ENCODE measurements at places on chromosomes 6 and 20.

GRCh38 chr6:157271911-157272310, 51.4 kb downstream of the TMEM242 start:
- no peak for DNase-seq

DNA sequence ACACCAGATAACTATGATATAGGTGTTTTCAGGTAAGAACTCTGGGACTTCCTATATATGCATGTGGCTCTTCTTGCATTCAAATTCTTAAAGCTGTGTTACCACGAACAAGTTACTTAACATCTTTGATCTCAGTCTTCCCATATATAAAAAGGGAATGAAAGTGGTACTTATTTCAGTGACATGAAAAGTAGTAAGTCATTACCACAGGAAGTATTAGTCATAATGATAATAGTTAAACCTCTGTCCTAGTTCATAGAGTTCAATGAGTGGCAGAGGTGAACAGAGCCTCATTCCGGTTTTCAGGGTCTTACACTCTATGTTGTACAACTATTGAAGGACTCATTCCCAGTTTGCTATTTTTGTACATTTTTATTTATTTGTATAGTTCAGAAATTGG, 237.0 kb downstream of the NKAIN2 start:
- DNase-seq, result no peak

DNA sequence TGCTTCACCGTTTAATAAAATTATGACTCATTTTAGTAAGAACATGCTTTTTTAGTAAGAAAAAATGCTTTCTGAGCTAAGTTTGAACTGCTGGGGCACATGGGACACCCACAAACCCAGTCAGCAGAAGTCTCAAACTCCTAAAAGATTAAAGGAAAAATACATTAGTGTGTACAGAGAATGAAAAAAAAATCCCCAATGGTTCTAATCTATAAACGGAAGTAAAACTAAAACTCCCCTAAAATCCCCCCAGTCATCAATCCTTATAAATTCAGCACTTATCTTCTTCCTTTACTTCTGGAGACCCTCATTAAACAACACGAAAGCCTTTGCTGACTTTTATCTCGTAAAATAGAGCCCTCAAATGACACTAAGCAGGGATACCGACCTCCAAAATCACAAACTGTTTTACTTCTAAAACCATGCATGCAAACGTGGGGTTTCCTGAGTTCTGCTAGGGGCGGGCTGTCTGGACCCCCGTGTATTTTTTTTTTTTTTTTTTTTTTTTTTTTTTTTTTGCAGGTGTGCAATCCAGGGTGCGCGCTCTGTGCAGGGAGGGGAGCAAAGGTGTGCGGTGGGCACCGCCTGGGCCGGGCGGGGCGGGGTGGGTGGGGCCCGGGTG, 1.1 kb upstream of the MYB start:
- DNase-seq, result peak; percentile 26

DNA sequence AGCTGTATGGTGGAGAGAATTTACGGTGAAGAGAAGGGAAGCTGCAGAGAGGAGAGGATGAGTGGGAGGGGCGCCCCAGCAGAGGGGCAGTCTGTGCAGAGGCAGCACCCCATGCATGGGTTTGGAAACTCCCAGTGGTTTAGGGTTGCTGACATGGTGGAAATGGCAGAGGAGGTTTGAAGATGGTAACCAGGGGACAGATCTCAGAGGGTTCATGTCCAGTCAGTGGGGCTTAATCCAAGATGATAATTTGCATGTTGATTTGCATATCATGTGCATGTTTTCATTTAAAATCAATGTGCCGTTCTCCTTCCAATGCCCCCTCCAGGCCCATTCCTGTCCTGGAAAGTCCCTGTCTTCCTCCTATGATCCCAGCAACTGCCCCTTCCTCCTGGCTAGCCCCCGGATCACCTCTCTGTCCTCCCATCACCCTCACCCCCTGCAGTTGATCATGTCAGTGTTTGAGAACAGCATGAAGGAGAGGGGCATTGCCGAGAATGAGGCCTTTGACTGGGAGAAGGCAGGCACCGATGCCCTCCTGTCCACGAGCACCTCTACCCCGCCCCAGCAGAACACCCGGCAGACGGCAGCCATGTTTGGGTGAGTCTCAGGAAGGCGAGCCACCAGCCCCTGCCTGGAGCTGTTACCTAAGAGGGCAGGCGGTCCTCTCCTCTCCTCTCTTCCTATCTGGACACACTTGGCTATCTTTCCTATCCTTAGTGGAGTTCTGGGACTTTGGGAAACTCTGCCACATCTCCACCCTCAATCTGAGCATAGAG, 14.3 kb downstream of the TTBK1 start:
- DNase-seq, result no peak

GRCh38 chr20:37726321-37726720, 32.5 kb downstream of the CTNNBL1 start:
- DNase-seq, result no peak

DNA sequence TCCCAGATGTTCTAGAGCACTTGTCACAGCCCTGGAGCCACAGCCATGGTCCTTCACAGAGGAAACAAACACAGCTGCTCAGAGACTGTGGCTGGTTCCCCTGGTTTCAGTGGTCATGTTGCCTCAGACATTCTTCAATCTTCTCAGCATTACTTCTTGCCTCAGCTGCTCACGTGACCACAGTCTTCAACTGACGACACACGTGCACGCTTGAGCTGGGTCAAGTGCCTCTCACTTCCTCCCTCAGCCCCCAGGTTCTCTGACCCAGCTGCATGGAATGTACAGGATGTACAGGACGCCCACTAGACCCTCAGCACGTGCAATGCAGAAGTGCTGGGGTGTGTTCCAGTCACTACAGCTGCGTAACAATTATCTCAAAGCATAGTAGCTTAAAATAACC, 159.8 kb upstream of the GGTLC1 start:
- no peak for DNase-seq

DNA sequence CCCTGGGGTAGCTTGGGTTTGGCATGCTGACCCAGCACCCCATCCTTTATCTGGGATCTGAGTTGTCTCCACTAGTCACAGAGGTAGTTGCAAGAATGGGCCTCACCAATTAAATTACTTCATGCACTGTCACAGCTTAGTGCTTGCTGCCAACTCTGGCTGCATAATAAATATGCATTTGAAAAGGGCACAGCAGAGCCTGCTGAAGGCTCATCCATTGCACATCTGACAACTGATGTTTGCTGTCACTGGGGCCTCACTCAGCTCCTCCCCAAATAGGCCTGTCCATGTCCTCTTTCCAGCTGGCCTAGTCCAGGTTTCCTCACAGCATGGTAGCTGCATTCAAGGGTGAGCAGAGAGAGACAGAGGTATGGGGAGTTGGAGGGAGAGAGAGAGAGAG, 13.3 kb upstream of the NXT1 start:
- DNase-seq, result no peak

GRCh38 chr20:1761116-1761515, 103.5 kb upstream of the SIRPG start:
- no peak for DNase-seq

- no peak for DNase-seq
These were observed 80.5 kb upstream of the SYNDIG1 start for GRCh38 chr20:24388828-24389380.

DNA sequence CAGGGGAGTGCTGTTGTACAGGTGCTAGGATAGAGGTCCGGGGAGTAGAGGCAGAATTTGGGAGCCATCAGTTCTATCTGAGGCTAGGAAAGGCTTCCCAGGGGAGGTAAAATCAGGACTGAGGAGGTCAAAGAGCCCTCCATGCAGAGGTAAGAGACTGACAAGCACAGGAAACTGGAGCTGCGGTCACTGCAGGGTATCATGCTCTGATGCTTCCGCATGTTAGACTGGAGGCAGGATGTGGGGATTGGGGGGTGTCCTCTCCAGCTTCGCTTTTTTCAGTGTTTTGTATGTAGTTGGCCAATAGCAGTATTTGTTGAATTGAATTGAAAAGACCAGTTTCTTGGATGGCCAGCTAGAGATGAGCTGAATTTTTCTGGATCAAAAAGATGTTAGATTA, 87.8 kb downstream of the SLC22A3 start:
- no peak for DNase-seq

GRCh38 chr6:159085396-159085895, 40.7 kb upstream of the TAGAP start:
- no peak for DNase-seq

- DNase-seq, result peak; percentile 52
These were observed 59.5 kb downstream of the TRIM38 start for GRCh38 chr6:26022132-26022472.

DNA sequence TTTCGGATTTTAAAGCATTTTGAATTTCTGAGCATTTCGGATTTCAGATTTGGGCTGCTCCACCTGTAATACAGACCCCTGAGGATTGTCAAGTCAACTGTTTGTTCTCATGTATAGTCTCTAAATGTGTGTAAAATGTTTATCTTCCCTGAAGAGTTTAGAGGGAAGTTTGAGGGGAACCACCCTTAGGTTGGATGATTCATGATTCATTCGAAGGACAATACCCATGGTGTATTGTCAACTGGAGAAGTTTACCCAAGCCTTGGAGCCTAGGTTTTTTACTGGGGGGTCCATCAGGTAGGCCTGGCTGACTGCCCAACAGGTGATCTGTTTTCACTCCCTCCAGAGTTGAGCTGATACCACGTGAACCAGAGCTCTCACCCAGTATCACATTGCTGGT, 18.9 kb downstream of the GSTA4 start:
- no peak for DNase-seq

- no peak for DNase-seq
These were observed 102.3 kb downstream of the SH3BGRL2 start for GRCh38 chr6:79733388-79733787.

DNA sequence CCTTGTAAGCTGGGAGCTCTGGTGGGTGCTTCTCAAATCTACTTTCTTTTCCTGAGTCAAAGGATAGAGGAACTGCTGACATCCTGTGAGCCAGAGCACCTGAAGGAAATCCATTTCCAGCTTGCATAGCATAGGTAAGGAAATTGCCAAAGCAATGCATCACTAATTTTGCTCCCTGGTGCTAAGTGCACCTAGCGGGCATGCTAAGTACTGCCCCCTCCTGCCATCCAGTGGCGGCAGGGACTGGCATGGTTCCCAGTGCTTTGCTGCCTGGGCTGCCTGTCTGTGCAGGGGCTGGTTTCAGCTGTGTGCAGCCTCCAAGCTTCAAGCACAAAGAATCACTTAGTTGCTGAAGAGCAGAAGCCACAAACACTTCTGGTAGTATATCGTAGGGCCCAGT, 63.9 kb downstream of the FARS2 start:
- no peak for DNase-seq

- DNase-seq, result no peak
These were observed at the start of gene FRK for GRCh38 chr6:116060572-116061283. Gene FRK (minus strand): TSS chr6:116060891. CDS start chr6:116060311, 580 bp downstream.

DNA sequence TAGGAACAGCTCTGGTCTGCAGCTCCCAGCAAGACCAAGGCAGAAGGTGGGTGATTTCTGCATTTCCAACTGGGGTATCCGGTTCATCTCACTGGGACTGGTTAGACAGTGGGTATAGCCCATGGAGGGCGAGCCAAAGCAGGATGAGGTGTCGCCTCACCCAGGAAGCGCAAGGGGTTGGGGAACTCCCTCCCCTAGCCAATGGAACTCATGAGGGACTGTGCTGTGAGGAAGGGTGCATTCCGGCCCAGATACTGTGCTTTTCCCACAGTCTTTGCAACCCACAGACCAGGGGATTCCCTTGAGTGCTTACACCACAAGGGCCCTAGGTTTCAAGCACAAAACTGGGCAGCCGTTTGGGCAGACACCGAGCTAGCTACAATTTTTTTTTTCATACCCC, 21.8 kb downstream of the HDDC2 start:
- DNase-seq, result no peak

GRCh38 chr20:47133809-47134456, 222.6 kb downstream of the ZMYND8 start:
- no peak for DNase-seq

- peak; percentile 17 for DNase-seq
These were observed 66.4 kb downstream of the LY86 start for GRCh38 chr6:6654599-6655575.

DNA sequence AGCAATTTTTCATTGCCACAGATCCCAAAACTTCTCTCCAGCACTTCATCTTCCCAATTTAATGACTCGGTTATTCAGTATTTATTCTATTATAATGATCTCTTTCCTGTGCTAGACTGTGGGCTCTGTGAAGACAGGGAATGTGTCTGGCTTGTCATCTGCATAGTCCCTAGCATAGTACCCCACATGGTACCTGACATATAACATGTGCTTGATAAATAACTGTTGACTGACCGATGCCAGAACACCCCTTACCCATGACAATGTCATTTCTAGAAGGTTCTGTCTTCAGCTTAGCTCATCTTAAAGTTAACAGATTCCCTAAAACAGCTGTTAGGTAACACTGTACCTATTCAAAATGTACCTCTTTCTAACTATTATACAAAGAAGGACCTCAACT, 3.6 kb downstream of the PXMP4 start:
- no peak for DNase-seq

GRCh38 chr6:163064397-163064796, 336.6 kb downstream of the PACRG start:
- DNase-seq, result no peak

DNA sequence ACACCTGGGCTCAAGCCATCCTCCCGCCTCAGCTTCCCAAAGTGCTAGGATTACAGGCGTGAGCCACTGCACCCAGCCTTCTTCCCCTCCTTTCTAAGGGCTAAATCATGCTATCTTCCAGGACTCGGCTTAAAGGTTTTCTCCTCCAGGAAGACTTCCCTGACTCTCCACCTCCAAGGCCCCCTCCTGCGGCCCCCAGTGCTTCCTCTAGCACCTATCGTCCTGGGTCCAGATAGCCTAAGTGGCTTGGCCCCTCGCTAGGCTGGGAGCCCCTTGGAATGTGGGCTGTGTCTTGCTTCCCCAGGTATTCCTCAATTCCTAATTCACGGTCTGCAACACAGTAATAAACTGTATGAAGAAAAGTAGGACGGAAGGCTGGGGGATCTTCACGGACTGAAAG, 36.7 kb downstream of the PIM1 start:
- no peak for DNase-seq

DNA sequence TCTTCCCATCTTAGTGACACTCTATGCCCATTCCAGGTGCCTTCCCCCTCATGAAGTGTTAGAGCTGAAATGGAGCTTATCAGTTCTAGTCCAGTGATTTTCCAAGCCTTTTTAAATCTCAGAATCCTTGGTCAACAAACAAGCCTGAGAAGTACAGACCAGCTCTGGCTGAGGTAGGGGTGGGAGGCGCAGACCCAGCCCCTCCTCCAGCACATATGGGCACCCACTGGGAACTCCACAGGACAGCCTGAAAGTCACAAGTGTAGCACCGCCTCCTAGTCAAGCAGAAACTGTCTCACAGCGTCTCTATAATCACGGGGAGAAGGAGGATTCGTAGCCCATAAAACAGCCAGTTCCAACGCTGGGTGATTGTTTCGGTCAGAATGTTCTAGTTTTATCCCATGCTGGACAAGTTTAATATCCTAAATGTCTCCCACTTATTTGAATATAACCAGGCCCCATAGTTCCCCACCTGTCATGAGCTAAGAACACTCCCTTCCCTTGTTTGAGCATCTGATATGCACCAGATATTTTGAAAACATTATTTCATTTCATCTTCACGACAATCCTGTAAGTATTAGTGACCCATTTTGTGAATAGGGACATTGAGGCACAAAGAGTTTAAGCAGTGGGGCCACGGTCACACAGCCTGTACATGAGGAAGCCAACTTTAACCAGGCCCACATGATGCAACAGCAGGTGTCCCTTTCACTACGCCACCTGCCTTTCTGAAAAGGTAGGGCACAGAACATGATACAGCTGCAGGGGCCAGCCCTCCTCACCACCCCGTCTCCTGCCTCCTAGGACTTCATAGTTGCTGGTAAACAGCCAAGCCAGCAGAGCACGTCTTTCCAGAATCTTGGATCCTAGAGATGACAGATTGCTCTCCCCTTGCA, 40.1 kb downstream of the TRAF3IP2 start:
- DNase-seq, result no peak

- DNase-seq, result no peak
These were observed 436.8 kb downstream of the HAO1 start for GRCh38 chr20:7503501-7503900.

Measured in CD4-positive, alpha-beta T cell treated with Interleukin-17A for 4 hours (primary cell).